ENCODE measurements at places on chromosomes 6 and 20. TPM values are rescaled to one million over a fixed set of nuclear protein-coding genes. Genes with fewer than 3 reads are reported as not detected.

- no peak for DNase-seq
Measured at GRCh38 chr20:58011106-58011946, 217.1 kb downstream of the ANKRD60 start.

- DNase-seq = no peak
Measured at GRCh38 chr6:111381123-111381522, 101.9 kb downstream of the REV3L start.

PCMTD2 gene
- 133 TPM for polyA plus RNA-seq

HMGN4 gene
- 78.4 TPM for polyA plus RNA-seq

BPIFB4 gene
- not detected for polyA plus RNA-seq

- no peak for DNase-seq
Measured at GRCh38 chr20:58113716-58114115, 114.7 kb downstream of the ANKRD60 start.

SERPINB1 gene
- polyA plus RNA-seq = 15.4 TPM

PBOV1 gene
- not detected for polyA plus RNA-seq

- no peak for DNase-seq
Measured at GRCh38 chr6:18601516-18602020, 214.4 kb downstream of the RNF144B start.

GRCh38 chr6:165819394-165819793 is 156.4 kb upstream of the PDE10A start:
- no peak for DNase-seq

DNA sequence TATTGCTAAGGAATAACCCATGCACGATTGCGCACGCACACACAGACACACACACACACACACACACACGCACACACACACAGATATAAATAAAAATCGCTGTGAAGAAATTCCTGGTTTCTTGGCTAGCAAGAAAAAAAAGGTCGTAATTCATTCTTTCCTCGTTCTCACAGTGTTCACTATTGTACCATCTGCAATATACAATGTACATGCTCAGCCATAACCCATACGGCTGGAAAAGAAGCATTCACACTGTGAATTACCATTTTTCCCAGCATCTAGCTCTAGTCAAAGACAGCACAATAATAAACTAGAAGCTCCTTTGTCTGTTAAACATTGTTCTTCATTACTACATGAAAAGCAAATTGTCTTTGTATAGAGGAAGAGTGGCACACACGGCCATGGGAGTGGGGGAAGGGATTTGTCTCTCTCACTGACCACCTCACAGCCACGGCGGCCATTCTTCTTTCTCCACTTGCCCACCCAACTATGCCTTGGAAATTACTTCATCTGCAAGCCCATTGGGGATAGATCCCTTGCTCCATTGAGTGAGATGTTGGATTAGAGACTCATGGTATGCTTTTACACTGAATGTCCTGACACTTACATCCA is 115.3 kb upstream of the ID4 start:
- DNase-seq = no peak

DNA sequence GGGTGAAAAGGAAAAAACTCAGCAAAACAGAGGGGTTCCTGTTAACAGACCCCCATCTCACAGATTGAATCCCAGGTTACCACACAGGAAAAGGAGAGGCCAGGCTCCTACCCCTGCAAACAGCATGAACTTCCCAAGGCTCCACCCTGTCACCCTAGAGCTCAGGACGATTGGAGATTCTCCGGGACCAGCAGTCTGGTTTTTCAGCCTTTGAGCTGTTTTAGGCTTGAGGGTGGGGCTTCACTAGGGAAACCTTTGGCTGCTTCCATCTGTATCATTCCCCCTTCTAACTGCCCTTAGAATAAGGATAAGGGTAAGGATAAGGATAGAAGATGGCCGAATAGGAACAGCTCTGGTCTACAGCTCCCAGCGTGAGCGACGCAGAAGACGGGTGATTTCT is 16.0 kb downstream of the C6orf58 start:
- no peak for DNase-seq

- DNase-seq = no peak
Measured at GRCh38 chr20:34774449-34774848, 51.0 kb downstream of the NCOA6 start.

DNA sequence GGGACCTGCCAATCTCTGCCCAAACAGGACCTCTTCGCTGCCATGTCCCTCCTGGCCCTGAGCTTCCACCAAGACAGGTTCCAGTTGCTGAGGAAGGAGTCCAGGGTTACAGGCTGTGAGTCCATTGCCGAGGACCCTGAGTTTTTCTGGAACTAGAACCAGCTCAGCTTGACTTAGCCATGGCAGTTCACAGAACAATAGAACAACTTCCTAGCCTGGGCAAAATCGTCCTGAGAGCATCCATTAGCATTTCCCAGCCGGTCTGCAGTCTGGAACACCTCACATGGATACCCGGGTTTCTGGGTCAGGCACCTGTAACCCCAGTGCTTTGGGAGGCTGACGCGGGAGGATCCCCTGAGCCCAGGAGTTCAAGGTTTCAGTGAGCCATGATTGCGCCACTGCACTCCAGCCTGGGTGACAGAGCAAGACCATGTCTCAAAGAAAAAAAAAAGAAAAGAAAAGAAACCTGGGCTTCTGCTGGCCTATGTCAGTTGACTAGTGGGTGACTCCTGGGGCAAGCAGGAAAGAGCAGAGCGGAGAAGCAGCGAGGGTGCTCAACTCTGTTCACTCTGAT is 90.3 kb downstream of the TCP11 start:
- no peak for DNase-seq

RAET1L gene
- polyA plus RNA-seq = not detected

GSTA2 gene
- 0.20 TPM for polyA plus RNA-seq

PPP1R3G gene
- 2.2 TPM for polyA plus RNA-seq

Measured in left renal cortex interstitium (tissue), 4 donors.